EH (cell line): ENCODE measurements at places on chromosomes 4 and X.

GRCh38 chrX:128156204-128156603, 104.0 kb upstream of the ACTRT1 start:
- DNase-seq: no peak

GRCh38 chrX:119236623-119237561, 807 bp downstream of the PGRMC1 start:
- peak; percentile 71 for DNase-seq

- DNase-seq: peak; percentile 11
These were observed 195.5 kb downstream of the ZNF330 start for GRCh38 chr4:141416219-141416618.

DNA sequence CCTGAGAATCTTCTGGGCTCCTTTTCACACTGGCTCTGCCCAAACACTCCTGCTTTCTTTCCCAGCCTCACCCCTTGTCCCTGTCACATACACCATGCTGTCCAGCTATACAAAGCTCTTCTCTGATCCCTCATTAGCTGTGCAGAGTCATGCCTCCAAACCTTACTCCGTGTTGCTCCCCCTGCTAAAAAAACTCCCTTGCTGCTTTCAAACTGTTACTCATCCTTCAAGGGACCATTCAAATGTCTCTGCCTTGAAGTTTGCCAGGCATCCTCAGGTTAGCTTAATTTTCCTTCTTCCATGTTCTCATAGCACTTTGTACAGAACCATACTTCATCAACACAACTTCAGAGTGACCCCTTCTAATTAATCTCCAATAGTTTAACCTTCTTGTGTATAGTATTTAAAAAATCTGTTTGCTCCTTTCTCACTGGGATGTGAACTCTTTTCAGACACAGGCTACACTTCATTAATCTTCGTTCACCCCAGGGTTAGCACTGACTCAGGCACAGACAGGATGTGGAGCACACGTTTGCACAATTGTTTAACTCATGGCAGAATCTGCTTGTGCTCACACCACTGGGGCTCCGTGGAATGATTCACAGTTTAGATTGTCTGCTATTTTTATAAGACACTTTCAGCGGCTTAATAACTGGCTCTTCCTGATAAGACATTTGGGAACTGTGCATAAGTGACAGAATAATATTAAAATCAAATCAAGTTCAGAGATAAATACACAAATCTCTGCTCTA, 21.4 kb upstream of the SEL1L3 start:
- peak; percentile 86 for DNase-seq

DNA sequence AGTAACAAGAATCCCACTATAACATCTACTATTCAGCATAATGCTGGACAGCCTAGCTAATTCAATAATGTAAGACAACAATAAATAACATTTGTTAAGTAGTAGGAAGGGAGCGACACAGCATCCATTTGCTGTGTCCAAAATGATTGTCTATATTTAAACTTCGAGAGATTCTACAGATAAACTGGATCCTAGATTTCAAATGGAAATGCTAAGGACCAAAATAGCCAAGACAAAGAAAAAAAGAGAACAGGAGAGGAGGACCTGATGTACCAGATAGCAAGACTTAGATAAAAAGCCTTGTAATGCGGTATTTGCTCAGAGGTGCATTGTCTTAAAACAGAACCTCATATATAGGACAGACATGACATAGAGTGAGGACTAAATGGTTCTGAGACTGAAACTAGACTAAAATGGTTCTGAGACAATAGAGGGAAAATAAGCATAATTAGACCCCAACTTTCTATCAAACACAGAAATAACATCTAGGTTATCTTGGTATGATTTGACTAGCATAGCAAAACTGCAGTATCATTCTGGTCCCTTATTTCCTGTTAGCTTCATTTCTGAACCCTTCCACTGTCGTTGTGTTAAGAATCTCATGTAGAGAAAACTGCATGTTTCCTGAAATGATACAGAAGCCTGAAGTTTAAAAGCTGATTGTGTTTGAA, 3.8 kb downstream of the HPGDS start:
- DNase-seq: no peak

- DNase-seq: peak; percentile 72
These were observed 5.3 kb downstream of the EDA2R start for GRCh38 chrX:66633541-66633940.

DNA sequence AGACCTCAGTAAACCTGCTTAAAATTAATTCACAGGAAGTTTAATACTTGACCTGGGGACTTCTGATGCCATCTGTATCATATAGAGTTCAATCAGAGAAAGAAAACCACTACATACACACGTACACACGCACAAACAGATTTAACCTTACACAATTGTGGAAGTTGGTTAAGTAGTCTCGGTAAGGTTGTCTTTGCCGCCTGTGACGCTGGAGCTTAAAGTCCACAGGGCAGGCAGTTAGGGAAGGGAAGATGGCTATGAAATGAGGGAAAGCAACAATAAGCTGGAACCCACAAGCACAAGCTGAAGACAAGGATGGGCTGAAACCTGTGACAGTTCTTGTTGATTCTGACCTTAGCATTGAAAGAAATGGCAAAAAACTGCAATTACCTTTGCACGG, 41.7 kb upstream of the TSPAN7 start:
- no peak for DNase-seq

GRCh38 chr4:117385526-117385925, 300.1 kb upstream of the TRAM1L1 start:
- DNase-seq: no peak

- peak; percentile 80 for DNase-seq
These were observed 84.5 kb downstream of the GATB start for GRCh38 chr4:151676301-151676700.

DNA sequence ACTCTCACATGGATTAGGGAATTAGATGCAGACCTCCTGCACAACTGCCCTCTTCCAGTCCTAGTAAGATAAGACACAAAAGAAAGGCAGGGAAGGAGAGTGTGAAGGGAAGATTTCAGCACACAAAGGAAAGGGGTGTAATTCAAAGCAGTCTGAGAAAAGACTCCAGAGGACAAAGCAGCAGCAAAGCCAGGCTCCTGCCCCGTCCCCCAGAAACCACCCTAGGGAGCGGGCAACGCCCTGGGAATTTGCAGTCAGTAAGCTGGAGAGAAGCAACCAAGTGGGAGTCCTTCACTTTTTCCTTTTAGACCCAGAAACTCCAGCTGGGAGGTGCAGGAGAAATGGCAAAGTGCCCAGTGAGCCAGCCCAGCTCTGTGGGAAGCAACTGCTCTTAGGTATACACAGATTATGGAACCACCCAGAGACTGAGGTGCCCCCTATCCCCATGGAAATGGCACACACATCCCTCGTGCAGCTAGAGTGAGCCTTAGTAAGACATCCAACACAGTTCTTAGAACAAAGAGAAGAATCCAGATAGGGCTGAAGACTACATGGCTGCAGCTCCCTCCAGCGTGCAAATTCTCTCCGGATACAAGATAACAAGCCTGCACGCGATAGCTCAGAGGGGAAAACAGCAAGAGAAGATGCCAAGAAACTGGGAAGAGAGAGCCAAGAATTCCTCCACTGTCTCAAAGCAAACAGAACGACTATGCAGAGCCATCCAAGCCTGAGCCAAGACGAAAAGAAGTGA, 26.5 kb upstream of the IRAK1 start:
- peak; percentile 94 for DNase-seq
